ENCODE measurements at places on chromosomes 16 and 17. TPM values are rescaled to one million over a fixed set of nuclear protein-coding genes. Genes with fewer than 3 reads are reported as not detected.

DNA sequence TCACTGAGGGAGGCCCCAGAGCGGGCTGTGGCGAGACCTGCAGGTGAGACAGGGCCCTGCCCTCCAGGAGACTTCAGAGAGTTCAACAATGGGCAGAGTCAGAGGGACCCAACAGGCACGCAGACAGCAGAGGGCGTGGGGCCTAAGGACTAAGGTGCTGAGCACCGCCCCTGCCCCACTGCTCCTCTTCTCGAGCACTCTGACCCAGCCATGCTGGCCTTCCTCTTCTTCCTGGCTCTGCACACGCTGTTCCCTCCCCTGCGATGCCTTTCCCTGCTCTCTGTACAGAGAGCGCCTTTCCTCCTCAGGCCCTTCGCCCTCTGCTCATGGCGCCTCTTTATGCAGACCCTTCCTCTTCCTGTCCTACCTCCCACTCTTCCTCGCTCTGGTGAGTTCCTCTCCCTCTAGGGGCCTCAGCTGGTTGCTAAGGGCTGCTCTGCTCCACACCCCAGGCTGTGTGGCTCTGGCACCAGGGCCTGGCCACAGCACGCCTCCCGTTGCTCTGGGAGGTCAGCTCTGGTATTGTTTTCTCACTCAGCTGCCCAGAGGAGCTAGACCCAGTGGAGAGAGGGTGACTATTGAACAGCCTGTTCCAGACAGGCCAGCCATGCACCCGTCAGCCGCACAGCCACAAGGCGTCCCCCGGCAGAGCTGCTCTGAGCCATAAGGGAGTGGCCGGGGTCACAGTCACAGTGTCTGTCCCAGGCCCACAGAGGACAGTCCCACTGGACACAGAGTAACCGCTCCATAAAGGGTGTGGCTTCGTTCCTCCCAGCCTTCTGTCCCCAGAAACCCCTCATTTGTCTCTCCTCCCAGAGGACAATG, 13.6 kb upstream of the RASD1 start:
- no peak for DNase-seq

- DNase-seq, result no peak
Observed at GRCh38 chr17:45764479-45764878, 19.6 kb upstream of the CRHR1 start.

DNA sequence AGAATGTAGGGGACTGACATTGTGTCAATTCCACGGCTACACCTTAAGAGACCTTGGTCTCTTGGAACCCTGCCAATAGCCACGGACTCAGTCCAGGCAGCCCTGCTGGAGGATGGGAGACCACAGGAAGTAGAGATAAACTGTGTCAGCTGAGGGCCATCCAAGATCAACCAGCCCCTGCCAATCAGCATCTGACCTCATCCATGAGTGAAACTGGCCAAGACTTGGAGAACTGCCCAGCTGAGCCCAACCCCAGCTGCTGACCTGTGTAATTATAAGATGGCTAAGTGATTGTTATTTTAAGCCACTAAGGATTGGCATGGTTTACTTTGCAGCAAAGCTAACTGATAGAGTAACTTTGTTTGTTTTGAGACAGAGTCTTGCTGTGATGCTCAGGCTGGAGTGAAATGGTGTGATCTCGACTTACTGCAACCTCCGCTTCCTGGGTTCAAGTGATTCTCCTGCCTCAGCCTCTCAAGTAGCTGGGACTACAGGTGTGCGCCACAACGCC, 13.3 kb upstream of the YWHAE start:
- DNase-seq, result no peak

GRCh38 chr16:4032768-4033167, 83.5 kb downstream of the ADCY9 start:
- peak; percentile 24 for DNase-seq

GRCh38 chr17:17355426-17355825, 52.3 kb downstream of the NT5M start:
- DNase-seq, result no peak

DNA sequence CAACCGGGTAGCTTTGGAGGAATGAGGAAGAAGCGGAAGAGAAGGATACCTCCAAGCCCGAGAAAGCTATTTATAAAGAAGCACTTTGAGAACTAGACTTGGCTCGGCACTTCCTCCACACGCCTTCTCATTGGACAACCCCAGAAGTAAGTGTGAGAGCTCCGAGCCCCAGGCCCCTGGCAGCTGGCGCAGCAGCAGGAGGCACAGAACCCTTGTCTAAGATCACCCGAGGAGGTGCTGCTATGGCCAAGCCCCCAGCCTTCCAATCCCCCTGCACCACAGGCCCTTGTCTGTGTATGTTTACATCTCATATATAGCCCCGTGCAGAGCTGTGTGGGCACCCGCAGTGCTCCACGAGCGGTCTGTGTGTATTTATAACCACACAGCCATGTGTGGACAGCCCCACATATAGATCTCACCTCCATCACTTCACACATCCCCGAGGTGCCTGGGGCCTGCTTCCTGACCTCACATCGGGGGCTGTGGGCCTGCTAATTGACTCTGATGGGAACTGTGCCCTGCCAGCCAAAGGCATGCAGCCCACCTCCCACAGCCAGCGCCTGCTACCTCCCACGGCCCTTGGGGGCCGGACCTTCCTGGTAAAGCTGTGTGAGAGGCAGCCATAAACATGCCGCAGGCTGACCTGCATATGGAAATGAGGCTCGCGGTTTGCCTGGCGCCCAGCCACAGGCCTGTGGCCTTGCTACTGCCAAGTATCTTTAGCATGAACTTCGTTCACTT, 96.1 kb downstream of the C17orf67 start:
- no peak for DNase-seq

- DNase-seq, result no peak
Observed at GRCh38 chr17:15414532-15415306, 52.7 kb downstream of the CDRT4 start.

GRCh38 chr17:65092262-65092661, 35.7 kb upstream of the GNA13 start:
- DNase-seq, result no peak

DNA sequence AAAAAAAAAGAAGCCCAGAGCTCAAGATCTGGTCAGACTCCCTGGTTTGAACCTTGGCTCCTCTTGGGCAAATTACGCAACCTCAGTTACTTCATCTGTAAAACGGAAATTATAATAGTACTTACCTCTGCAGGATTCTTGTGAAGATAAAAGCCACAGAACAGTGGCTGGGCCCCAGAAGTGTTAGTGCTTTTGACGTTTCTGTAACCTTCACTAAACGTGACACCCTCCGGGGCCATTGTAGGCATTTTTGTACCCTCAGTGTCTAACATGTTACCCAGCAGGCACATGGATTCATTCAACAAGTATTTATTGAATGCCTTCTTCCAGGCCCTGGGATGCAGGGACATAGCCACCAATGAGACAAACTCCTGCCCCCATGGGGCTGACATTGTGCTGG, 58.0 kb downstream of the PITPNC1 start:
- no peak for DNase-seq

- DNase-seq, result no peak
Observed at GRCh38 chr16:73793260-73793659, 503.4 kb upstream of the PSMD7 start.

- no peak for DNase-seq
Observed at GRCh38 chr16:83915081-83915480, 16.2 kb downstream of the MLYCD start.

DNA sequence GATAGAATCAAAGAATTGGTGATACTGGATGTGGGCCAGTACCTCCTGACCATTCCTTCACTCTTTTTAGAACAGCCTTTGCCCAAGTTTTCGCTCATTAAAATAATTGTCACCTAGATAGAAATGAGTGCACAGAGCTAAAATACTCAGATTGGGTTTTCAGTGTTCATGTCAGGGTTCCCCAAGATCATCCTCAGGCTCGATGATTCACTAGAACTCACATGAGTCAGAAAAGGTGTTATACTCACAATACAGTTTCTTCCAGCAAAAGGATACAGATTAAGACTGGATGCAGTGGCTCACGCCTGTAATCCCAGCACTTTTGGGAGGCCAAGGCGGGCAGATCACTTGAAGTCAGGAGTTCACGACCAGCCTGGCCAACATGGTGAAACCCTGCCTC, 19.9 kb downstream of the ERCC4 start:
- DNase-seq, result no peak

DNA sequence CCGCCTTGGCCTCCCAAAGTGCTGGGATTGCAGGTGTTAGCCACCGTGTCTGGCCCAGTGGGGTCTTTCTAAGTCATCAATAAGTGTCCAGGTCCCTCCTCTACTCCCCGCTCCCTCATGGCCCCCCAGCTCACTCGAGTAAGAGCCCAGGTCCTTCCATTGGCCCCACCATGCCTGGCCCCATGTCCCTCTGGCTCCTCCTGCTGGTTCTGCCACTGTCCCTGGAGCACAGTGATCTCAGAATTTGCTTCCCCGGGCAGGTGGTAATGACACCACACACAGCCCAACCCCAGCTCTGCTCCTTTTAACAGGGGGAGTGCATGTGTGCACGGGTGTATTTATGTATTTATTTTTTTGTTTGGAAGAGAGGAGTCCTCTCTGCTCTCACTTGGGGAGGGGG, 19.6 kb downstream of the MGAT5B start:
- DNase-seq, result no peak

DNA sequence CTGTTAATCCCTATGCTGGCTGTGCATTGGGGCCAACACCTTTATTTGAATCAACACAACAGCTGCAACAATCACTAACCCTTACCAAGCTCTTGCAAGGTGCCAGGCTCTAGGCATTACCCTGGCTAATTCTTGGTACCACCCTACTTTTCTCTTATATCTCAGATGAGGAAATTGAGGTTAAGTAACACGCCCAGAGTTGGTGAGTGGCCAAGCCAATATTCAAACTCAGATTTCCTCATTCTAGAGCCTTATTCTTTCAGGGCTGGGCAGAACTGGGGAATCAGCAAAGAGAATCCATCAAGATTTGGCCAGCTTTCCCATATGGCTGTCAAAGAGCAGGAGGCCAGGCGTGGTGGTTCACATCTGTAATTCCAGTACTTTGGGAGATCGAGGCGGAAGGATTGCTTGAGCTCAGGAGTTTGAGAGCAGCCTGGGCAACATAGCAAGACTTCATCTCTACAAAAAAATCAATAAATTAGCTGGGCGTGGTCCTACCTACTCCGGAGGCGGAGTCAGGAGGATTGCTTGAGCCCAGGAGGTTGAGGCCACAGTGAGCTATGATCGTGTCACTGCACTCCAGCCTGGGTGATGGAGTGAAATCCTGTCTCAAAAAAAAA, 23.7 kb downstream of the ARSG start:
- DNase-seq, result no peak

GRCh38 chr17:73354423-73355284, 42.9 kb upstream of the CDC42EP4 start:
- no peak for DNase-seq

- DNase-seq, result no peak
Observed at GRCh38 chr17:67050066-67050465, 5.7 kb downstream of the CACNG1 start.

DNA sequence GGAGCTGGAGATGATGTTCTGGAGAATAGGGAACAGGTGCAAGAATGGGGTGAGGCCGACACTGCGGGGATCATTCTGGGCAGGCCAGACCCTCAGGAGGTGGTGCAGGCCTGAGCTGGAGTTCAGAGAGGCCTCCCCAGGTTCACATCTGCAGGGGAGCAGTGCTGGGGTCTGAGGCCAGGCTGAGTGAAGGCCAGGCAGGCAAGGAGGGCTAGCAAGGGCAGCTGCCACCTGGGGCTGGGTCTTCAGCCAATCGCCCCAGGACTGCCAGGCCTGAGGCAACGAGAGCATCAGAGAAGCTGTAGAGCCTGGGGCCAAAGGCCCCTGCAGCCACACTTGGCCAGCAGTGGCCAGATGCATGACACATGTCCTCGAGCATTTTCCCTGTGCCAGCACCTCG, 14.5 kb downstream of the FOXN1 start:
- no peak for DNase-seq

- DNase-seq, result no peak
Observed at GRCh38 chr17:50889528-50890118, 23.5 kb upstream of the TOB1 start.

GRCh38 chr16:26963109-26963508, 103.6 kb upstream of the C16orf82 start:
- DNase-seq, result no peak

- DNase-seq, result no peak
Observed at GRCh38 chr17:8445536-8445935, 9.9 kb downstream of the NDEL1 start.

DNA sequence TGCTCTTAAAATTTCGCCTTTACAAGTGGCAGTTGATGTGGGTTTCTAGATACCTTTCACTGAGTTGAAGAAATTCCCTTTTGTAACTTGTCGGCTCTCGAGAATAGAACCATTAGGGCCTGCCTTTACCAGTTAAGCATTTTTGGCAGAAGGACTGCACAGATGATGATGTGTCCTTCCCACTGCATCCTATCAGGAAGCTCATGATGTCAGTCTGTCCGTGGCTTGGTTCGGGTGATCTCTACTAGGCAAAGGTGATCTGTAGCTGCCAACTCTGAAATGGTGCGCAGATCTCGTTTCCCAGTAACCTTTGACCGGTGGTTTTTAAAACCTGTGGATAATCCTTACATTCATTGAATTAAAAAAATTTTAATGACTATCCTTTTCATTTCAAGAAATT, 49.7 kb downstream of the ZNRF1 start:
- DNase-seq, result no peak

DNA sequence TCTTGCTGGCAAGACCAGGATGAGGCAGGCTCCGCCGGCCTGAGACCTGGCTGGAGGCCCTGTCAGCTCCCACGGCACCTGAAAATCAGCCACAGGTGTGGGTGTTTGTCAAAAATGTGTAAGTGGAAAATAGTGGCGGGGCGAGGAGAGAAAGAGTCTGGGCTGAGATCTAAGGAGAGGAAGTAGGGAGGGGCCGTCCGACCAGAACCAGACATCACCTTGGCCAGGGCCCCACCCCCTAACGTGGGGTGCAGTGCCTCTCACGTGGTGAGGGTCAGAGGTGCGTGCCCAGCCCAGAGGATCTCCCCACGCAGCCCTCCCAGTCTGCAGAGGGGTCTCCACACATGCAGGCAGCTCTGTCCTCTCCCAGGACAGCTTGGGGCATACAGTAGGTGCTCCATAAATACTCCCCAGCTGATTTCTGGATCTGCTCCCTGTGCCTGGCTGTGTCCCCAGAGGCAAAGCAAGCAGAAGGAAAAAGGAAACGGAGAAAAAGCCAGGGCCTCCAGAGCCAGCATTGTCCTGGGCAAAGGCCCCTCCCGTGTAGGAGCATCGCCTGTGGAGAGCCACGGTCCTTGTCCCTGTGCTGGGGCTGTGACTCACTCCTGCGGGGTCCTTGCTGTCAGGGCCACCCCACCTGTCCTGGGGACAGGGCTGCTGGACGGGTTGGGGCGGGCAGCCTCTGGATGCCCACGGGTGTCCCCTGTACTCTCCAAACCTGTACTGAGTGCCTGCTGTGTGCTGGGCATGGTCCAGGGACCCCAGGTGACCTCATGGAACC, 16.7 kb downstream of the ZFPM1 start:
- DNase-seq, result no peak

GRCh38 chr17:35825206-35825605, 15.9 kb downstream of the TAF15 start:
- DNase-seq, result no peak

The ENPP7 gene
- not detected for polyA plus RNA-seq

The NKD1 gene
- polyA plus RNA-seq, result 0.10 TPM

The NLRC5 gene
- 5.8 TPM for polyA plus RNA-seq

The HOXB3 gene
- 0.09 TPM for polyA plus RNA-seq

The TP53TG3B gene
- polyA plus RNA-seq, result not detected

The IRX3 gene
- polyA plus RNA-seq, result 4.1 TPM

The RNF227 gene
- polyA plus RNA-seq, result 1.5 TPM

The CDC42EP4 gene
- 14.5 TPM for polyA plus RNA-seq

The KRTAP1-1 gene
- not detected for polyA plus RNA-seq

The WNT9B gene
- polyA plus RNA-seq, result not detected

Data from foreskin keratinocyte (primary cell).